ENCODE measurements at places on chromosomes 11 and 22.
A peak's percentile ranks its signal among the peaks of the same experiment; 100 is the strongest.

DNA sequence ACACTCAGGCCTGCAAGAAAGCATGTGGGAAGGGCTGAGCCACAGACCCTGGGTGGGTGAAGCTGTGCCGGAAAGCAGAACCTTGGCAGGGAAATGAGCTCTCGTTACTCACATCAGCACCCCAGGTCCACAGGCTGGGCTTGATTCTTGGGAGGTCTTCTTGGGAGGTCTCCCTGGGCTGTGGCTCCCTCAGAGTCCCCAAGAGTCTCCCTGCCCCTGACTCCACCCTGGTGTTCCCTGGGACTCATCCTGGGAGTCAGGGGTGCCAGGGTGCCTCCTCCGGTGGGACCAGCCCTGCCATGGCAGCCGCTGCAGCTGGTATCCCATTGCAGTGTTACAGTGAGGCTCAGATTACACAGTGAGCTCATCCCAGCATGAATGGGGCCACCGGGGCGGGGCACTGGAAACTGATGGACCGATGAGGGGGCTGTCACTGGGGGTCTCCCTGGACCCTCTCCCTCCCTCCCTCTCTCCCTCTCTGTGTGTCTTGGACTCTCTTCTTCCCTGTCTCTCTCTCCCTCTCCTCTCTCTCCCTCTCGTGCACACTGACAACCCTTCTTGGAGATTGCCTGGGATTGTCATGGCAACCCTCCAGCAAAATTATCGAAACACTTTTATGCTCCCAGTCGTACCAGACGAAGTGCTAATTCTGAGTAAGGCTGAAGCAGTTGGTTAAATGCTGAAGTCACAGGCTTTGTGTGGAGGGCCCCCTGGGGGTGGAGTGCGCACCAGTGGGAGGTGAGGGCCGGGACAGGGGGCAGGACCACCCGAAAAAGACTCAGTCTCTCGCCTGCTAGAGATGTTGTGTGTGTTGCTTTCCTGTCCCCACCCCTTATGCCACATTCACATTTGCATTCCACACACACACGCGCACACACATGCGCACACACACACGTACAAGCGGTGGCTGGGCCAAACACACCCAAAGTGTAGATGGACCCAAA is 8.6 kb upstream of the C11orf96 start:
- no peak for DNase-seq

DNA sequence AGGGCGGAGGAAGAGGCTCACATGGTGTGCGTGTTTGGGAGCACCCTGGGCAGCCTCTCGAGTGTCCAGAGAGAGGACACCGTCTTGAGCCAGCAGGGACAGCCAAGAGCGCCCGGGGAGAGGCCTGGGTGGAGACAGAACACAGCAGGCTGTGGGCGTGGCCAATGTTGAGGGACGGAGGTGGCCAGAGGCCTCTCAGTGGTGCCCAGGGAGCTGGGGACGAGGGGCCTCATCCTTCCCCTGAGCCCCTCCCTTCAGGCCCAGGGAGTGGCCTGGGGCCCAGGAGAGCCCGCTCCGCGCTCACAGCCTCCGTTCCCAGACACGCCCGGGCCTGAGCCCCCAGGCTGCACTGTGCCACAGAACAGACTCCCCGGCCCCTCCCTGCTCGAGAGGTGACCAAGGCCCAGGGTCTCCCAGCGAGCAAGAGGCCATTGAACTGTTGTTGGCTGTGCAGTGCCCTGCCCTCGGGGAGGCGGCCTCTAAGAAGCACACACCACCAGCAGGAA is 48.4 kb downstream of the CDKN1C start:
- DNase-seq: no peak

GRCh38 chr11:59814021-59814420 is 3.4 kb upstream of the MRPL16 start:
- no peak for DNase-seq

DNA sequence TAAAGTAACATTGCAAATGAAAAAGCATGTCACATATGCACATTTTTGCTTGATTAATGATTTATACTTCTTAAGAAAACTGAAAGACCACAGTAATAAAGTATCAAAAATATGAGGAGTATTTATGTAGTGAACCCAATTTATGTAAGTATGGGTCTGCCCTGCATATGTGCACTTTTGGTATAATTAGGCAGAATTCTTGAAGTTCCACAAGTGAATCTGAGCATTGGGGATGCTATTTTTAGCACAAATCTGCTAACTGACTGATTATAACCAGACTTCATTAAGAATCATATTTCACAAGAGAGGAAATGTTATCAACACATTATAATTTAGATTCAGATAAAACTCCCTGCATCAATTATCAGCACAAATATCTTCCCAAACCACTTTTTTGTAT is 407.1 kb upstream of the LRRC4C start:
- no peak for DNase-seq

GRCh38 chr11:46234311-46234710 is 43.2 kb upstream of the CREB3L1 start:
- DNase-seq: no peak

DNA sequence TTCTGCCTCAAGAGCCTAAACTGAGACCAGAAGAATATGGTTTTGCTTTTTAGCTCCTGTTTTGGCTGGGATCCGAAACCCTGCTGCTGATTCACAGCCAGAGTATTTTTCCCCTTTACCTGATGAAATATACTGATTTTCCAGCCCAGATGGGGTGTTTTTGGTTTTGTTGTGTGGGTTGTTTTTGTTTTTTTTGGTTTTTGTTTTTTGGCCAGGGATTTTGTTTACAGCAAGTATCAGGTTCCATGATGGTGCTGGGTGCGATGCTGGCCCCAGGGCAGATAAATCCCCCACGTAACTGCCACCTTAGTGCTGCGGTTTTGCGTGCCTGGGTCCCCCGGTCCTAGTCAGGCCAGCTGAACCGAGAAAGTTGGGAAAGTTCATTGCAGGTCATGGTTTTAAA is 103.7 kb downstream of the ZBTB16 start:
- DNase-seq: no peak

- no peak for DNase-seq
Measured at GRCh38 chr11:85299258-85299942, 327.7 kb downstream of the DLG2 start.

- no peak for DNase-seq
Measured at GRCh38 chr11:72743321-72744221, 8.6 kb downstream of the ARAP1 start.

GRCh38 chr11:1832920-1833295 is 1.9 kb upstream of the SYT8 start:
- DNase-seq: no peak

GRCh38 chr22:36946421-36947158 is 33.2 kb downstream of the CSF2RB start:
- DNase-seq: no peak

- no peak for DNase-seq
Measured at GRCh38 chr11:68997124-68997994, 15.7 kb downstream of the MRGPRF start.

DNA sequence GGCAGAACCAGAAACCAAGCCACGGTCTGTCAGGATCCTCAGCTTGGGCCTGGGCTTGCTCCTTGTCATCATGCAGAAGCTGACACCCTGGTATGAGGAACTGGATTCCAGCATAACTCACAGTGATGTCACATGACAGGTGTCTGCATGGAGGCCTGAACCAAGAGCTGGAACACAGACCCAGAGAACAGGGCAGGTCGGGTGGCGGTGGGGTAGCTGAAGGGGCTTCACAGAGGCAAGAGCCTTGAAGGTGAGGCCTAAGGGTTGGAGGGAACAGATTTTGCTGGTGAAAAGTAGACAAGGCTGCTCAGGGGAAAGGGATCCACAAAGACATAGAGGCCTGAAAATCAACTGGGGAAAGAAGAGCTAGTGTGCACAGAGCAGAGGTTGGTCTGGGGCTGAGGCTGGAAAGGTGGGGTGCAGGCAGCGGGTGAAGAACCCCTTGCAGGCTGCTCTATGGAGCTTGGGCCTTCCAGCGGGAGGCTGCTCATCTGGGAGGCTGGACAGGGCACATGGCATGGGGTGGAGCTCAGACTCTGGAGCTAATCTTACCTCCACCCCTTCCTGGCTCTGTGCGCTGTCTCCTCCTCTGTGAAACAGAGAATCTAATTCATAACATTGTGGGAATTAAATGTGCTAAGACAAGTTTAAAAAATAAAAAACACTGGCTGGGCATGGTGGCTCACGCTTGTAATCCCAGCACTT is 18.4 kb upstream of the RPS3 start:
- DNase-seq: peak; percentile 10

DNA sequence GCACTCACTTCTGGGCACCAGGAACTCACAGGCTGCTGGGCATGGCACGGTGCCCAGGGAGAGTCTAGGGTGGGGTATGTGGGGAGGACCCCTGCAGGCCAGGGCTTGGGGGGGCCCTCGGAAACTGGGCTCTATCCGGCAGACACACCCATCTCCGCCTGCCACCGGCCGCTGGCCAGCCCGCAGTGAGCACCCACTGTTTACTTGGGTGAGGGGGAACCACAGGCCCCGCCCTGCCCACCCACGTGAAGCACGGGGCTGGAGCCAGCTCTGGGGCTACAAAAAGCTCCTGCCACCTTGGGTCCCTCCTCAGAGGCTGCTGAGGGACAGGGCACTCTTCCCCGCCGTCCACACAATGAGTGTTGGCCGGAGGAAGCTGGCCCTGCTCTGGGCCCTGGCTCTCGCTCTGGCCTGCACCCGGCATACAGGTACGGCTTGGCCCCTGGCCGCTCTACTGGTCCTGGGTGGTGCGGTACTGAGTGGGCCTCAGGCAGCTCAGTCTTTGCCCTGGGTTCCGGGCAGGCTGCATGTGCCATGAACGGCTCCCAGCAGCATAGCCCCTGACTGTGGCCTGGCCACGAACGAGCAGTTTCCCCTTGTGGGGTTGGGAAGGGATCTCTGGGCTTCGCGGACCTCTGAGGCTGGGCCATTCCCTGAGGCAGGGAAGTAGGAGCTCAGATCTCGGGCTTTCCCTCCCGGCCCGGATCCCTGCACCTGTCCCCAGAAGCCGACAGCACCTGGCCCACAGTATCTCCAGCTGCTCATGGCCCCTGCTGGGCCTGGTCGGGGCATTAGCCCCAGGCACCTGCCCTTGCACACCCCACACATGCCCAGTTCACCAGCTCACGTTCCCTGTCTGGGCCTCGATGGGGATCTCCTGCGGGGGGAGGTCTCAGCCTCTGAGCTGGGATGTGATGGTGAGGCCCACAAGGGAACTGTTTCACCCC is at the start of gene MUC5AC:
TSS of gene MUC5AC (plus strand) at position 309 of the 947 bp plus-strand sequence. CDS start at position 356, 47 bp downstream.
- no peak for DNase-seq

DNA sequence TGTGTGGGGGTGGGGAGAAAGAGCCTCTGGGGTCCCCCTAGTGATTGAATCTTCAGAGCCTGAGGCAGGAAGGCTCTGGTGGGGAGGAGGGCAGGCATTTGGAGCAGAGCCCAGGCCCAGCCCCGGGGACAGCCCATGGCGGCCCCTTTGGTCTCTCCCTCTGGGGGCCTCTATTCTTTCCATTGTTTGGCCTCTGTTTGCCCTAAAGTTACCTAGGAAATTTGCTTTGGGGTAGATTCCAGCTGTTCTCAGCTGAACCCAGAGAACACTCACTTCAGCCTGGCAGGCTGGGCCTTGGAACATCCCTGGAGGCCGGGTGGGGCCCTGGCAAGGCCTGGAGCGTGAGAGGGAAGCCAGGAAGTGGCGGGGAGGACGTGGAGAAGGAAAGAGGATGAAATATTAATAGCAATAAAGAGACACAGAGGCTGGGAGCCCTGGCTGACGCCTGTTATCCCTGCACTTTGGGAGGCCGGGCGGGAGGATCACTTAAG is 22.9 kb upstream of the A4GALT start:
- DNase-seq: no peak

DNA sequence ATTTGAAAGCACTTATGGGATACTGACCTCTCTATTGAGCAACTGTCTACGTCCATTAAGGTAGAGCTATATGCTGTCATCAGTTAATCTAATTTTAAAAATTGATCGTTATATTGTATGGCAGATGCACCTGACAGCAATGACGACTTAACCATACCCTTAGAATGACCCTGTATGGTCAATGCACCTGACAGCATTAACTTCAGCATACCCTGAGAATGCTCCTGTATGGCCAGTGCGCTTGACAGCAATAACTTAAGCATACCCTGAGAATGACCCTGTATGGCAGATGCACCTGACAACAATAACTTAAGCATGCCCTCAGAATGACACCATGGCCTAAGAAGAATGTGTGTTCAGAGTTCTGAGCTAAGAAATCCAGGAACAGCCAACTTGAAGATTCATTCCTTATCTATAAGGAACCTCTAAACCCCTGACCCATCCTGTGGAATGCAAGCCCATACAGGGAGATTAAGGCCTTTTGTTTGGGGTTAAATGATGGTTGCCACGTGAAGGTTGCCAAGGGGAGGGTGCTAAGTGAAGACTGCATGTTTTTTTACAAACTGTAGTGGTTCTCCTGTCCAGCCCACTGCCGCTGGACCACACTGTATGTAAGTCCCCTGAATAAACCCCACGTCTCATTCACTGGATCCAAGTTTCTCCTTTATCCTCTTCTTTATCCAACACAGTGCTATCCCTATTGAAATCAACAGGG is 138.3 kb downstream of the GUCY1A2 start:
- no peak for DNase-seq

- no peak for DNase-seq
Measured at GRCh38 chr11:121268581-121268980, 24.0 kb upstream of the SC5D start.

- DNase-seq: no peak
Measured at GRCh38 chr11:61499816-61500491, 8.6 kb upstream of the LRRC10B start.

- DNase-seq: no peak
Measured at GRCh38 chr22:48843640-48844039, 984.0 kb downstream of the BRD1 start.

DNA sequence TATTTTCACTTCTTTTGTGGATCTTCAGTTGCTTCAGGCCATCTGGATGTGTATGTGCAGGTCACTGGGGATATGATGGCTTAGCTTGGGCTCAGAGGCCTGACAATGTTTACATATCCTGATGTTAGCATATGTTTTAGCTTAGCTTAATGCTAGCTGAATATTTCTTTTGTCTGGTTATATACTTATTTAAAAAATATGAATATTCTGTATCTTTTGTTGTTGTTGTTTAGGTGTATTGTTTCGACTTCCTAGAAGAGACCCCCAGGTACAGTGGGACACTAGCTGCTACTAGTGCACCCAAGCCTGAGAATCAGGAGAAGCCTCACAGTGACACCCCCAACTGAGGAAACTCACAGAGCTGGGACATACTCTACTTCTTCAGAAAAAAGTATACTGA is at the start of gene KDM4E:
TSS of gene KDM4E (plus strand) at position 301 of the 400 bp plus-strand sequence. CDS start 300 bp downstream, outside the sequence.
- DNase-seq: no peak

GRCh38 chr11:65918211-65919140 is at the start of gene C11orf68:
Gene C11orf68 (minus strand): TSS chr11:65919062. CDS start chr11:65919031, 31 bp downstream.
- no peak for DNase-seq

- DNase-seq: no peak
Measured at GRCh38 chr11:76526878-76527277, 82.1 kb downstream of the EMSY start.

DNA sequence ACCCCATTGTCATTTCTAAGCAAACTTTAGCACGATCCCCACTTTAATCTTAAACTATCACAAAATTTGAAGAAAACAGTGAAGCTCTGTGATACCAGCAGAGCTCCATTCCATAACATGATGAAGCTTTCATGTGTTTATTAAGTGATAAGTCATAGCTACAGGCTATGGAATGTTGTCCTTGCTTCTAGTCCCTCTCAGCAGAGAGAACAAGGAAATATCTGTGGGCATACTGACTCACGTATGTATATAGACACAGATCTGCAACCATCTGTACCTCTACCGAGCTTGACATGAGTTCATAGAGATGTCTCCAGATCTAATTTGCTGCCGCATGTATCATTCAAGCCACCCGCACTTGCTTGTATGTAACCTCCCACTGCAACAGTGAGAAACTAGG is 588.9 kb downstream of the ETS1 start:
- no peak for DNase-seq

All from hypothalamus (tissue), 51 donors.